ENCODE measurements at places on chromosomes 12 and 14.

GRCh38 chr12:116293687-116294453 lies 16.4 kb upstream of the MED13L start:
- no peak for DNase-seq

DNA sequence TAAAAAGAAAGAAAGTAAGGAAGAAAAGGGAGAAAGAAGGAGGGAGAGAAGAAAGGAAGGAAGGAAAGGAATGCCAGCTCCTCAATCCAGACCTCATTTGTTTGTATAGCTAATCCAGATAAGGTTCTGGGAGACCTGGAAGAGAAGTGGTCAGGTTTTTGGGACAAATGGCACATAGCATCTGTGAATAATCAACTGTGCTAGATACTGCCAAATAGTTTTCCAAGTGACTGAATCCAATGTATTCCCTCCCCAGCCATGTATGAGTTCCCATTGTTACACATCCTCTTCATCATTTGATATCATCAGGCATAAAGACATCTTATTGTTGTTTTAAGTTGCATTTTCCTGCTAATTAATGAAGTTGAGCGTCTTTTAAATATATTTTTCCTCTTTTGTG lies 18.6 kb upstream of the PTGR2 start:
- DNase-seq = peak; percentile 13

DNA sequence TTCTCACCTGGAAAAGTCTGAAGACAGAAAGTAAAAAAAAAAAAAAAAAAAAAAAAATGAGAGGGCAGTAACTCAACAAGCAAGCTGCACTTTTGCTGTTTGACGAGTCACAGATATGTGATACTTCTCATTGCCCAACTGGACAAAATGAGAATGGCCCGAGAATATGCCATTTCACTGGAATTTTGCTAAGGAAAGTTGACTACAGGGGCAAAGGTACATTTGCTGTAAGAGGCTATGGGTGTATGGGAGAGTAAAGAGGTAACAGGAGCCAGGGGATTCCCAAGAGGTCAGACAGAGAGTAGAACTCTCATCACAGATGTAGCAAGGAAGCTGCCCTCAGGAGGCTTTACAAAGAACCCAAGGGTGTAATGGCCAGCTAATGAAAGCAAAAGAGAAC lies 22.9 kb downstream of the KIF21A start:
- no peak for DNase-seq

GRCh38 chr12:92733661-92734060 lies 30.9 kb downstream of the PLEKHG7 start:
- no peak for DNase-seq

- DNase-seq = no peak
Measured at GRCh38 chr12:107356266-107356936, 263.1 kb upstream of the CRY1 start.

DNA sequence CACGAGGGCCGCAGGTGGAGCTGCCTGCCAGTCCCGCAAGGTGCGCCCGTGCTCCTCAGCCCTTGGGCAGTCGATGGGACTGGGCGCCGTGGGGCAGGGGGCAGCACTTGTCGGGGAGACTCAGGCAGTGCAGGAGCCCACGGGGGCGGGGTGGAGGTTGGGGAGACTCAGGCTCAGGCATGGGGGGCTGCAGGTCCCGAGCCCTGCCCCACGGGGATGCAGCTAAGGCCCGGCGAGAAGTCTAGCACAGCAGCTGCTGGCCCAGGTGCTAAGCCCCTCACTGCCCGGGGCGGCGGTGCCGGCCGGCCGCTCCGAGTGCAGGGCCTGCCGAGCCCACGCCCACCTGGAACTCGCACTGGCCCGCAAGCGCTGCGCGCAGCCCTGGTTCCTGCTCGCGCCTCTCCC lies 39.2 kb upstream of the P2RX7 start:
- DNase-seq = no peak

DNA sequence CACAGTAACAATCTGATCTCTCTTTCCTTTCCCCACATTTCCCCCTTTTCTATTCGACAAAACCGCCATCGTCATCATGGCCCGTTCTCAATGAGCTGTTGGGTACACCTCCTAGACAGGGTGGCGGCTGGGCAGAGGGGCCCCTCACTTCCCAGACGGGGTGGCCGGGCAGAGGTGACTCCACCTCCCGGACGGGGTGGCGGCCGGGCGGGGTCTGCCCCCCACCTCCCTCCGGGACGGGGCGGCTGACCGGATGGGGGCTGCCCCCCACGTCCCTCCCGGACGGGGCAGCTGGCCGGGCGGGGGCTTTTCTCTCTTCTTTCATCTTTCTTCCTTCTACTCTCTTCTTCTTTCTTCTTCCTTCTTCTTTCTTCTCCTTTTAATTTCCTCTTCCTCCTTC lies 1.3 kb upstream of the NUBPL start:
- no peak for DNase-seq

Data from ascending aorta (tissue), 2 donors.